ENCODE measurements at places on chromosomes 13 and 19. TPM values are rescaled to one million over a fixed set of nuclear protein-coding genes. Genes with fewer than 3 reads are reported as not detected.
A peak's percentile ranks its signal among the peaks of the same experiment; 100 is the strongest.

GRCh38 chr13:113029487-113030258 lies 60.7 kb downstream of the MCF2L start:
- H3K36me3 ChIP-seq, result no peaks in the 10 kb centered on the region
- DNase-seq, result peak; percentile 8
- peaks cover 2% of the 10 kb centered on the region for H3K27me3 ChIP-seq
- H3K27ac ChIP-seq, result no peak overlapping the region
- no peaks in the 10 kb centered on the region for H3K4me1 ChIP-seq
- no peak overlapping the region for H3K4me3 ChIP-seq

GRCh38 chr13:43431290-43431716 lies 355.5 kb downstream of the ENOX1 start:
- H3K4me3 ChIP-seq, result no peak overlapping the region
- no peak overlapping the region for H3K27ac ChIP-seq
- DNase-seq, result no peak
- H3K4me1 ChIP-seq, result no peaks in the 10 kb centered on the region

- H3K27ac ChIP-seq, result no peak overlapping the region
- no peaks in the 10 kb centered on the region for H3K27me3 ChIP-seq
- no peak overlapping the region for H3K4me3 ChIP-seq
- peaks cover 19% of the 10 kb centered on the region for H3K36me3 ChIP-seq
Measured at GRCh38 chr13:113203507-113204377, 4.7 kb downstream of the PCID2 start.

GRCh38 chr19:47110521-47111005 lies 3.0 kb downstream of the ZC3H4 start:
- H3K36me3 ChIP-seq, result peaks cover 31% of the 10 kb centered on the region
- peak; percentile 47 for DNase-seq
- no peaks in the 10 kb centered on the region for H3K27me3 ChIP-seq
- peaks cover 22% of the 10 kb centered on the region for H3K4me1 ChIP-seq
- H3K4me3 ChIP-seq, result peak overlapping the region; percentile 99

DNA sequence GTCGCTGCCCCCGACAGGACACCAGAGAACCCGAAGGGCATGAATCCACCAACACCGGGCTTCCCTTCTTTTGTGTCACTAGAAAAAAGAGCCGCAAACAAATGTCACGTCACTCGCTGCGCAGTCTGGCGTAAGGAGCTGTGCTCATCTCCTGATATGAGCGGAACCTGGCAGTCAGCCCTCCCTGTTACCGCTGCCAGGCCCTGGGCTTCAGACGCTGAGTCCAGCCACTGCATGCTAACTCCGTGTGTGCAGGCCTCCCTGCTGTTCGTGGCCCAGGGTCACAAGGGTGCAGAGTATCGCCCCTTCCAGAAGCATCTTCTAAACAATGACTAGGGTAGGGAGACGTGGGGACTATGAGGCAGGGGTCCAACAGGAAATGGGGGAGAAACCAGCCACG lies 71.3 kb downstream of the SLC7A1 start:
- H3K27ac ChIP-seq, result no peak overlapping the region
- H3K4me1 ChIP-seq, result no peaks in the 10 kb centered on the region
- peaks cover 39% of the 10 kb centered on the region for H3K36me3 ChIP-seq

DNA sequence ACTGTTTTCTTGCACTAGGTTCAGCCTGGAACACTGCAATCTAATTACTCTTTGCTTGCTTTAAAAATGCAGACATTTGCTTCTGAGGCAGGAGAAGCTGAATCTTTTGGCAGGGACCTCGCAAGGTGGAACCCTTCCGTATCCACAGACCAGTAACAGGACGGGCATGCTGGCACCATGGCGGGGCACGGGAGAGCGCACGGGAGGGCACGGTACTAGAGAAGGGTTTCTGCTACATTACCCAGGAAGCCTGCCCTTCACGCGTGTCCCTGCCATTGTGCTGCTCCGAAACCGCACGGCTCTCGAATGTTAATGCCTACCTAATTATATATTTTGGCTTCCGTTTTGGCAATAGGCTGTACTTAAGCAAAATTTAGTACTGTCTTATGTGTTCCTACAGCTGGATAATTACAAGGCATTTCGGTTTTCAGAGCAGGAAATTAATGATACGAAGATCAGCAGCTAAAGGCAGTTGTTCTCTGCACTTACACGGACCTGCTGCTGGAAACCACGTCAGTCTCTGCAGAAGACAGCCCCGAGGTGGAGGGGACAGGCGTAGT lies 430.4 kb downstream of the IRS2 start:
- no peak overlapping the region for H3K27ac ChIP-seq
- no peak overlapping the region for H3K4me3 ChIP-seq
- no peak for DNase-seq
- no peaks in the 10 kb centered on the region for H3K4me1 ChIP-seq
- H3K27me3 ChIP-seq, result no peaks in the 10 kb centered on the region

- peaks cover 51% of the 10 kb centered on the region for H3K4me1 ChIP-seq
- no peaks in the 10 kb centered on the region for H3K36me3 ChIP-seq
- H3K27me3 ChIP-seq, result no peaks in the 10 kb centered on the region
- H3K4me3 ChIP-seq, result no peak overlapping the region
- no peak overlapping the region for H3K27ac ChIP-seq
Measured at GRCh38 chr13:51817717-51818116, 13.8 kb upstream of the DHRS12 start.

The CTU1 gene
- total RNA-seq, result 5.7 TPM

The SIGLEC7 gene
- total RNA-seq, result 2.0 TPM

The CABP5 gene
- not detected for total RNA-seq

The KIRREL2 gene
- 2.2 TPM for total RNA-seq

The SLC10A2 gene
- under 0.01 TPM for total RNA-seq

The PSG1 gene
- total RNA-seq, result 0.05 TPM

The ZNF77 gene
- total RNA-seq, result 7.7 TPM

The CYP2B6 gene
- total RNA-seq, result not detected

The CBY2 gene
- total RNA-seq, result 0.05 TPM

Measured in thymus (tissue), 14 donors.